ENCODE measurements at places on chromosomes 11 and 22.

GRCh38 chr22:47129902-47130635, 367.6 kb downstream of the TBC1D22A start:
- no peak for DNase-seq

DNA sequence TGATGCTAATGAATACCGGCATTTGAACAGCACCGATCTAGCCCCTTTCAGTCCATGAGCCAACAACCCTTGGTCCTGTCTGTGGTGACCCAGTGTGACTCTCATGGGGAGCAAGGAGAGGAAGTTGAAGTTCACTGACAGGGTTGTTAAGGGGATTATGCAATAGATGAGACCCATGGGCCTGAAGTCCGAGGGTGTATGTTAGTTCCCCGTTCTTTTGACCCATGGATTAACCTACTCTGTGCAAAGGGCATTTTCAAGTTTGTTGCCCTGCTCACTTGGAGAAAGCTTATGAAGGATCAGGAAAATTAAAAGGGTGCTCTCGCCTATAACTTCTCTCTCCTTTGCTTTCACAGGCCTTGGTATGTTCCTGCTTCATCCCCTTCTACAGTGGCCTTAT, 4.9 kb downstream of the PNPLA3 start:
- DNase-seq: no peak

GRCh38 chr22:47071078-47071806, 308.8 kb downstream of the TBC1D22A start:
- DNase-seq: no peak

DNA sequence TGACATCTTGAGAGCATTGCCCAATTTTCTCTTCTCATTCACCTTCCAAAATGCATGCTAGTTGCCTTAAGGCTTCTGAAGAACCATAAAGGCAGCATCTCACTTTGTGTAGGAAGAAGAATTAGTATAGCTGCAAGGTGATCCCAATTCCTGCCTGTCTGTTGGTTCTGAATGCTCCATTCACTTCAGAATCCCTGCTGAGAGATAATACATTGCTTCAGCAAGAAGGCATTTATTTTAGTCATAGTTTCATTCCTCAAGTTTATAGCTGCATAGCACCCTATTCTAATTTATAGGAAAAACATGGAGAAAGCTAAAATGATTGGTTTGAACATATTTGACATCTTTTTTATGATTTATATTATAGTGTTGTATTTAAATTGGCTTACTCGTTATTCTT, 181.3 kb downstream of the METTL15 start:
- DNase-seq: no peak

- DNase-seq: no peak
Measured at GRCh38 chr22:50053861-50054260, 4.2 kb downstream of the TTLL8 start.

GRCh38 chr22:38733329-38733723, 22.5 kb downstream of the SUN2 start:
- no peak for DNase-seq

DNA sequence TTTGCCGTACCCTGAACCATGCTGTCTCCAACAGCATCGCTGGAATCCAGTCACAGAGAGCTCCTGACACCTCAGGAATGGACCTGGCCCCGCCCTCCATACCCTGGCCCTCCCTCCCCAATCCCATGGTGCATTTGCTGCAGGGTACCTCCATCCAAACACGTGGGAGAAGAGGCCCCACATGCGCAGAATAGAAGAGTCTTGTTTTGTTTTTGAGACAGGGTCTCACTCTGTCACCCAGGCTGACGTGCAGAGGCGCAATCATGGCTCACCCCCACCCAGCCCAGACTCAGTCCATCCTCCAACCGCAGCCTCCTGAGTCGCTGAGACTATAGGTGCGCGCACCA, 2.3 kb upstream of the PNPLA2 start:
- no peak for DNase-seq

DNA sequence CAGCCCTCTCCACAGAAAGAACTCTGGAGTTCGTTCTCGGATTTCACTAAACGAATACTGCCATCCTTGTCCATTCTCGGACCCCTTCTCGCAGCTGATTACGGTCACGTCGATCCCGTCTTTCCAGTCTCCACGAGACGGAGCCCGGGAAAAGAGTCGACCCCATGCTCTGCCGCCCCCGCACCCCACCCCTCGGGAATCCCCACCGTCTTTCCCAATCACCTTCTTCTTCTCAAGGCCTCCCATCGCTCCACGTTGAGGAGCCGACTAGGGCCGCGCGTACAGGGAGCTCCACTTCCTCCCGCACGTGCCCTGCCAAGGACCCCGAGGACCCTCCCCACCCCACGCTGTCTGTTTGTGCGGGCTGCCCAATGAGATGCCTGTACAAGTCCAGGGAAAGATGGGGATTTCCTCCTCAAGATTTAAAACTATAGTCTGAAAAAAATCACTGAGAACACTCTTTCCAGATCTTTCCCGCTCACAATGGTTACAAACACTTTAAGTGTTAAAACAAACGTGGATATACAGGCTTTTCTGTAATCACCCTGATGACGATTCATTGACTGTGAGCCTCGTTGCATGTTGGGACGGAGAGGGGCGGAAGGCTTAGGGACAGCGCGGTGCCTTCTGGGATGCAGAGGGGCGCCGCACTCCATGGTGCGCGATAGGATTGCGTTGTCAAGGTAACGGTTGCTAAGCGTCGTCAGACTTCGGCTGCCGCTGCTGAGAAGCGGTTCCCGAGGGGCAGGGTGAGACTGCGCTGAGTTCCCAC, at the start of gene PES1:
PES1 (minus strand) TSS at position 323 of the 772 bp plus-strand sequence; CDS start at position 246, 77 bp downstream.
- DNase-seq: peak; percentile 87

DNA sequence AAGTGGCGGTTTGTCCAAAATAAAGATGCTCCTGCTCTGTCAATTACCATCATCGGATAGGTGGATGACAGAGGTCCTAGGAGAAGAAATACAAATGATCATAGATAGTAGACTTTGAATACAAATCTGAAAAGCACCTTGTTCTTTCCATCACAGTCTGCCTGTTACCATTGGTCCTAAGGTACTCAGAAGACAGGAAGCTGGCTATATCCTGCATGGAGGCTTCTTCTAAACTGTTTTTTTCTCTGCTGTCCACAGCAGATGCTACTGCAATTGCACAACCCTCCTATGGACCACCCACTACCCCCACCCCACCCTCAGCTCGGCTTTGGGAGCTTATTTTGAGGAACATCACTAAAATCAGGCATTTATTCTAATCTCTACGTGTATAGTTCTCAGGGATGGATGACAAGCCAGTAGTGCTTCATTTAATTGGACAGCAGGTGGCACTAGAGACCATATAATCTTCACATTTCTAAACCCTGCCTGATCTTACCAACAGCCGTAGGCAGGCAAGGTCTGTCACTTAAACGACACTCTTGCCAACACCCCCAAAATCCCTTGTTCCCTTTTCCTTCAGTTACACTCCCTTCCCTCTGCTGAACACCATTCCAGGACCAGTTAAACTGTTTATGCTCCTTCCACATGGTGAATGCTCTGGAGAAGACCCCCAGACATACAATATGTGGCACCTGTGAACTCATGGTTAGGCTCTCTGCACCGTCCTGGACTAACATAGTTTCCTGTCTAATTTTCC, 6.6 kb upstream of the PTS start:
- peak; percentile 4 for DNase-seq

DNA sequence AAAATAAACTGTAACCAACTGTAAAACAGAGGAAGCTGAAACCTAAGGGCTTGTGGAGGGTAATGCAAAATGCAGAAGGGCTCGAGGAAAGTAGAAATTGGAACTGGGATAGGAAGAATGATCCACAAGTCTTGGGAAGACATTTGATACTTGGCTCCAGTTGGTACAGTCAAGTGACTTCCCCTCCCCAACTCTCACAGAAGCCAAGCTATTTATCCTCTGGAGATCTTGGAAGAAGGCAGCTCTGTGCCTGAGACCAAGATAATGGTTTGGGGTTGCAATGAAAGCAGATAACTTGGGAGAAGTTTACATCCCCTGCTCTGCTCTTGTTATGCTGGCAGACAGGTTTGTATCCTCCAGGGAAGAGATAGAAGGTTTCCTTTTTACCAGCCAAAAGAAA, 198.9 kb upstream of the ZC3H12C start:
- no peak for DNase-seq

- DNase-seq: no peak
Measured at GRCh38 chr11:72860592-72860991, 46.4 kb downstream of the ATG16L2 start.

DNA sequence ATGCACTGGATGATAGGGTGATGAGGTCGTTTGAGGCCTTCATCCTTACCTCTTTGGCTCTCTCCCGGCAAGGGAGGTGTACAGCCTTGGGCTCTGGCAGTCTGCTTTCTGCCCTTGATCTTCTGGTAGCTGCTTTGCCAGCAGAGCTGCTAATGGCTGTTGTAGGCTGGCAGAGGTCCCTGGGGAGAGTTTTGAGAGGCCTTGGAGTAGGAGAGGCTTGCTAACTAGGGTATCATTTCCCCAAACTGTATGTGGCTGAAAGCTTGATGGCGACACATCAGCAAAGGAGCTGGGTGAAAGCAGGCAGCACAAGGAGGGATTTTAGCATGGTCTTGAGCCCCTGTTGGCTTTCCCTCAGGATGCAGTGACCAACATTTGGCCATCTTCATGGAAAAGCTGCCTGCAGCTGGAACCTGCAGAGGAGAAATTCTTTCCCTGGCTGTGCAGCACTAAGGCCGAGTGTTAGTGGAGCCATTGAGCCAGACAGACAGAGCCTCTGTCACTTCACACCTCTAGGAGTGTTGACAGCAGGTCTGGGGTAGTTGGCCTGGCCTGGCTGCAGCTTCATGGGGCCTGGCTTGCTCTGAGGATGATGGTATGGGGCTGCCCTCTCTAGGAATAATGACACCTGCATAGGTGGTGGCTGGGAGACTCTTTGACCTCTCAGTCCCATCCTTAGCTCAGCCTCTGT, 3.5 kb upstream of the AMPD3 start:
- DNase-seq: peak; percentile 71

DNA sequence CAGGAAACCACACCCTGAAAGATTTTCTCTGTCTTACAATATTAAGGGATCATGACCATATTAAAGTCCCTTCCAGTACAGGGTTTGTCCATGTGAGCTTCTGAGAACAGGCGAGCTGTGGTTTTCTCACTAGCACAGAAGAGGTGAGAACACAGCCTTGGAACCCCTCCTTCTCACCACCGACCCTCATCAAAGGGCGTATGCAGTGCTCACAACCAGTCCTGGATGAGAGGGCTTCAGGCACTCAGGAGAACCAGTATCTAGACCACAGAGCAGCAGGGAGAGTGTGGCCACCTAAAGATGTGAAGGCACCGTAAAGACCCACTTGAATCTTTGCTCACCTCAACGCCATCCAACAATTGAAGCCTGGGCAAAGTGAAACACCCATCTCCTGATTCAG, 397.0 kb downstream of the ETS1 start:
- DNase-seq: no peak

DNA sequence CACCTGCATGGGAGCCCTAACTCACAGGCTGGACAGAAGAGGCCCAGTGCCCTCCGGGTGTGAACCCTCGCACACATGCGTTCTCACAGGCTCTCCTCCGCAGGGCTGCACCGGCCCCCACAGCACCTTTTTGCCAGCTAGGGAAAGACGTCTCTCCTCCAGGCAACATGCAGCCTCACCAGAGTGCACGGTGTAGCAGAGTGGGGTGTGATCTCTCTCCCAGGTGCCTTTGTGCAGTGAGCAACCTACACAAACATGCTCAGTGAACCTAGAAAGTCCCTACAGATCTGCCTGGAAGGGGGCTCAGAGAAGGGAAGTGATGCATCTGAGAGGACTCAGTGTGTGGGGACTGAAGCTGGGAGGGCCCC, 3.7 kb upstream of the CARNS1 start:
- DNase-seq: no peak

- no peak for DNase-seq
Measured at GRCh38 chr11:128345316-128345715, 242.0 kb downstream of the ETS1 start.

DNA sequence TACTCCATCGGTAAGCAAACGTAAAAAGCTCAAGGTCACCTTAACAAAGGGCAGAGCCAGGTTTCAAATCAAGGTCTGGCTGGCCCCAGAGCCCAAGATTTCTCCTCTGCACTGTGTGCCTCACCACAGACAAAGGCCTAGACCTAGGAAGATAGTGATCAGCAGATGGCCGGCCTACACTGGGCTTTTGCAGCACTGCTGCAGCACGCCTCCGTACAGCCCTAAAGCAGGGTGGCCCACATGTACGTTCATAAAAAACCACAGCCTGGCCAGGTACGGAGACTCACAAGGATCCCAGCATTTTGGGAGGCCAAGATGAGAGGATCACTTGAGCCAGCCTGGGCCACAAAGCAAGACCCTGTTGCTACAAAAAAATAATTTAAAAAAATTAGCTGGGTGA, 106.3 kb upstream of the PITPNB start:
- no peak for DNase-seq

DNA sequence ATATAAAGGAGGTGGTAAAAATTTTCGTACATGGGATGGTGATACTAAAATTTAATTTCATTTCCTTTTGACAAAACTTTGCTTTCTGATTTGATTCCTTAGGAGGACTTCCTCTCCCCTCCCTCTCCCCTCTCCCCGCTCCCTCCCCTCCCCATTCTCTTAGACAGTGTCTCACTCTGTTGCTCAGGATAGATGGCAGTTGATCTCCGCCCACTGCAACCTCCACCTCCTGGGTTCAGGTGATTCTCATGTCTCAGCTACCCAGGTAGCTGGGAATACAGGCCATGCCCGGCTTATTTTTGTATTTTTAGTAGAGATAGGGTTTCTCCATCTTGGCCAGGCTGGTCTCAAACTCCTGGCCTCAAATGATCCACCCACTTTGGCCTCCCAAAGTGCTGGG, 15.9 kb downstream of the TRIM44 start:
- DNase-seq: no peak

GRCh38 chr22:37139762-37140161, 10.0 kb downstream of the IL2RB start:
- no peak for DNase-seq

DNA sequence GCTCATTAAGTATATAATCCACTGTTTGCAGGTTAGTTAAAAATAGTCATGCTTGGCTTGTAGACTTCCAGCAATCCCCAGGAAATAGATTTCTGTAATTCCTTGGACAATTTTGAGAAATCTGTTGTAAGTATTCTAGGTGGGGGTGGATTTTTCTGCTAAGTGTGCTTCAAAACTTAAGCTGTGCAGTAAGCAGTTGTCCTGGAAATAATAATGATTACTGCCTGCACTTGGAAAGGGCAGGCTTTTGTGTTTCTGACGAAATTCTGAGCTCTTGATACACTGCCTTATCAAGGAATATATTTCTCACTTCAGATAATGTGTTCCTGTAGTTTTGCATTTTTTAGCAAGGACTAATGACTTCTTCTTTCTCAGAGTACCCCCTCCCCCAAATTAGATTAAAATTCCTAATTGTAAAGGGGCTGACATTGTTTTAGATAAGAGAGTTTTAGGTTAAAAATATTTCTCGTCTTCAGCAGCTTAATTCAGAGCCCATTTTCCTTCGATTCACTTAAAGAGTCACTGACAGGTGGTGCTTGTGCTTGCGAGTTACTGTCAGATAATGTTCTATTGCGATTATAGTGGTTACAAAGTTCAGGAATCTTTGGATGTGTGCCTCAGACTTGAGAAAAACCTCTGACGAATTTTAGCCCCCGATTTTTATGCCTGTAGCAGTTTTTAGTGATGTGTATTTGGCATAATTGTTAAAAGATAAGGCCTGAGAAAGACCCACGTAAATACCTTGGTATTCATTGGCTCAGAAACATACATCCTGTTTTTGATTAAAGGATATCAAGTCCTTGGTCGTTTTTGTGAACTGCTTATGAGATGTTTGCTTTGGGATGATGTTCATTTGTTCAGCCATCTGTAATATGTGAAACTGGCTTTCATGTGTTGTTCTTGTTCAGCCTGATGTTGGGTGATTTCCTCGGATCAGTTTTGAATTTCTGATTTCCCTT, 120.5 kb downstream of the HIPK3 start:
- no peak for DNase-seq

Measured in NCI-H2107 (cell line).